ENCODE measurements at places on chromosomes 7 and 10.
A peak's percentile ranks its signal among the peaks of the same experiment; 100 is the strongest.

- DNase-seq: no peak
Observed at GRCh38 chr7:17342756-17343155, 44.3 kb downstream of the AHR start.

- no peak for DNase-seq
Observed at GRCh38 chr7:98984126-98984525, 105.8 kb downstream of the TRRAP start.

DNA sequence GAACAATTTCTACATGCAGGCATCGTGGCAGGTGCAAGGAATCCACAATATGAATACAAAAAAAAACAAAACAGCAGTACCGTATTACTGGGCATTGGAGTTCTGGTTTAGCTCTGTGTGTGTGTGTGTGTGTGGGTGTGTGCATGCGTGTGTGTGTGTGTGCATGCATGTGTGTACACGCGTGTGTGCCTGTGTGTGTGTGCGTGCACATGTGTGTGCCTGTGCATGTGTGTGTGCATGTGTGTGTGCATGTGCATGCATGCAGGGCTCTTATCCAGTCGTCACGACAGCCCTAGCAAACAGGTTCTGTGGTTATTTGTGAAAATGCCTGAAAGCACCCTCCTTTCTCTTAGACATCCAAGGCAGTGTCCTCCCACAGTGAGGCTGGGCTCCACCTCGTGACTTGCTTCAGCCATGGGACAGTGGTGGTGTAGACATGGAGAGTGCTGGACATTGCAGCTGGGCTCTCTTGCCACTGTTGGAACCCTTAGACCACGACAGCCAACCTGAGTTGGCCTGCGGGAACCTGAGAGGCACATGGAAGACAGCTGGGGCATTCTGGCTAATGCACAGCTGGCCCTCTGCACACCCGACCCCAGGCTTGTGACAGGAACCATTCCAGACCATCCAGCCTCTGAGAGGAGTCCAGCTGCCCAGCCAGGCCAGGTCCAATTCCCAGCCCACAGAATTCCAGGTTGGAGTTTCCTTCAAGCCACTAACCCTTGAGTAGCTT is 173.4 kb upstream of the SHH start:
- no peak for DNase-seq

DNA sequence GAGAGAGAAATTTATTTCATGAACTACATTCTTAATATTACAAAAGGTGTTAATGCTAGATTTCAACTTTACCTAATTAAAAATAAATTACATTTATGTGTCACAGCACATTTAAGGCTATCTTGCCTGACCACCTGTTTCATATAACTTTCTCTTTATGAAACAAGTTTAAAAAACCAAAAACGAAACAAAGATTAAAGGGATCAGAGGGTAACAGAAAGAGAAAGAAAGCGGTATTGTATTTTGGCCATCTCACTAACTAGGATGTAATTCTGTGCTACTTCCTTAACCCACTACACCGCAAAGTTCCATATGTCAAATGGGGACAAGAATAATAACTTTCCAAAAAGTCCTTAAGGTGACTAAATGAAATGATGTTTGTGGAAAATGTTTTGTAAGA is 6.3 kb upstream of the RHOBTB1 start:
- no peak for DNase-seq

- DNase-seq: peak; percentile 54
Observed at GRCh38 chr10:35639021-35639727, 2.9 kb downstream of the FZD8 start.

DNA sequence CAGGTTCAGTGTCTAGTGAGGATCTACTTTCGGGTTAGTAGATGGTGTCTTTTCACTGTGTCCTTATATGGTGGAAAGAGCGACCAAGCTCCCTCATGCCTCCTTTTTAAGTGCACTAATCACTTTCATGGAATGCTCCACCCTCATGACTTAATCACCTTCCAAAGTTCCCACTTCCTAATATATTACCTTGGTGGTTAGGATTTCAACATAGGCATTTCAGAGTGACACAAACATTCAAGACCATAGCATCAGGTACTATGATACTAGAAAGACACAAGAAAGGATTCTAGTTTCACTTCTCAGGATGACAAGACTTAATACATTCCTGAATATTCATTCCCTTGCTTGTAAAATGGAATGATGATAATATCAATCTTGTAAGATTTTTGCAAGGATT is 119.1 kb upstream of the FAM3C start:
- no peak for DNase-seq

DNA sequence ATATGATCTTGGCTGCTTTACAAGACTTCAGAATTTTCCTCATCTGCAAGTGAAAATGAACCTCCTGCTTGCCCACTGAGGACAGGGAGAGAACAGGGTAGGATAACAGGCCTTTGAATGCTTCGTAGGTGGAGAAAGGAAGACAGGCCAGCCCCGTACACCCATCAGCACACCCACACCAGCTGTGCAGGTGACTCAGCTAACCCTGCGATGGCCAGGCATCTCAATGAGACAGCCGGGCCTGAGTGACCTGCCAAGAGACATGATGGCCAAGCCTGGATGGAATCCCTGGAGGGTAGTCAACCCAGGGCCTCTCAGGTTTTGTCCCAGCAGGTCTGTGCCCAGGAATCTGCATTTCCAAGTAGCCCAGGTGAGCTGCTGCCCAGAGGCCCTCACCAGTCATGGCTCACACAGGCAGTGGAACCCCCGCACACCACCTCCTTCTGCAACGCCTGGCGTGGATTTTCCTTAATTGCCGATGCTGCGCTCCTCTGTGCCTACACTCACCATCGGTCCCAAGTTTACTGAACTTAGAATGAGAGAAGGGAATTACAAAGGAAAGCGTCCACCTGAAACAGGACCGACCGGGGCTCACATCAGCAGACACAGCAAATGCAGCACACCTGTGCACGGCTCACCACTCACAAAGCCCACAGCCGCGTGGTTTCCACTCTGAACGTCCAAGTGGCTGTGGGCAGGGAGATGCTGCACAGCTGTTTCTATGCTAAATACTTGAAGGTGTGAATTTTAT is 163.7 kb downstream of the DIP2C start:
- no peak for DNase-seq

GRCh38 chr10:126161691-126162090 is 226.6 kb downstream of the ADAM12 start:
- DNase-seq: no peak

DNA sequence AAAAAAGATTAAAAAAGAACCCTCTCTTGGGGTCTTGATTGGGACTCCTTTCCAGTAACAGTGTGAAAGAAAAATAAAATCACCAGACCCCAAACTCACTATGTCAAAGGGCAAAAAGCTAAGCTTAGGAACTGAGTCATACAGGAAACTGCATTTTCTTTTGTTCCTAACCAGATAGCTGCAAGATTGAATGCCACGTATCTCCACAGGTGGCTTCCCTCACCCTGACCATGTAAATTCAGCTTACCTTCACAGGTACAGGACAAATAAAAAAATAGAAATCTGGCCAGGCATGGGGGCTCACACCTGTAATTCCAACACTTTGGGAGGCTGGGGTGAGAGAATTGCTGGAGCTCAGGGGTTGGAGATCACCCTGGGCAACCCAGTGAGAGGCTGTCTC is 32.5 kb upstream of the EIF4H start:
- DNase-seq: no peak

GRCh38 chr7:128404886-128405470 is 4.8 kb downstream of the IMPDH1 start:
- DNase-seq: no peak

GRCh38 chr10:26969145-26969926 is 108.6 kb upstream of the ABI1 start:
- DNase-seq: no peak

DNA sequence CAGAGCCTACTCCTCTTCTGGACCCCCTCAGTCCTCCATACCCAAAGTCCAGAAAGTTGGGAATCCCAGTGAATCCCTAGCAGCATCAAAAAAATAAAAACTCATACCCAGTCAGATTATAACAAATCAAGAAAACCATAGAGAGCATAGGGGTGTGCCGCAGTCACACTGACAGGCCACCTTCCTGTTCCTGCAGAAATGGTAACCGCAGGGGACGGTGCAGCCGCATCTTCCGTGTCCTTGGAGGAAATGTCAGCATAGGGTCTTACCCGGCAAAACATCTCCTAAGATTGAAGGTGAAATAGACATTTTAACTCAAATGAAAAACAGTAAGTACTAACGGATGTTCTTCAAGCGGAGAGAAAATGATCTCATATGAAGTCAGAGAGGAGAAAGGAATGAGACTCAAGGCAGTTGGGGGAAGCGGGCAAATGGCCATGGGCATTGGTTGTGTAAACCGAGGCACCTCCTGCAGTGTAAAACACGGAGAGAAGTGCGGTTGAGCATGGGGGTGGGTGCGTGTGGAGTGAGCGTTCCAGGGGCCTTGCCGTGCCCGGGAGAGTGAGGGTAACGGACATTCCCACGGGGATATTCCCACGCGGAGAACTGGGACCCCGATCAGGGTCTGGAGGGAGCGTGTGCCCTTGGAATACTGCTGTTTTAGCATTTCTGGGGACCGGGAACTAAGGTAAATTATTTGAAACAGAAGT is 110.8 kb downstream of the NKX6-2 start:
- DNase-seq: no peak

DNA sequence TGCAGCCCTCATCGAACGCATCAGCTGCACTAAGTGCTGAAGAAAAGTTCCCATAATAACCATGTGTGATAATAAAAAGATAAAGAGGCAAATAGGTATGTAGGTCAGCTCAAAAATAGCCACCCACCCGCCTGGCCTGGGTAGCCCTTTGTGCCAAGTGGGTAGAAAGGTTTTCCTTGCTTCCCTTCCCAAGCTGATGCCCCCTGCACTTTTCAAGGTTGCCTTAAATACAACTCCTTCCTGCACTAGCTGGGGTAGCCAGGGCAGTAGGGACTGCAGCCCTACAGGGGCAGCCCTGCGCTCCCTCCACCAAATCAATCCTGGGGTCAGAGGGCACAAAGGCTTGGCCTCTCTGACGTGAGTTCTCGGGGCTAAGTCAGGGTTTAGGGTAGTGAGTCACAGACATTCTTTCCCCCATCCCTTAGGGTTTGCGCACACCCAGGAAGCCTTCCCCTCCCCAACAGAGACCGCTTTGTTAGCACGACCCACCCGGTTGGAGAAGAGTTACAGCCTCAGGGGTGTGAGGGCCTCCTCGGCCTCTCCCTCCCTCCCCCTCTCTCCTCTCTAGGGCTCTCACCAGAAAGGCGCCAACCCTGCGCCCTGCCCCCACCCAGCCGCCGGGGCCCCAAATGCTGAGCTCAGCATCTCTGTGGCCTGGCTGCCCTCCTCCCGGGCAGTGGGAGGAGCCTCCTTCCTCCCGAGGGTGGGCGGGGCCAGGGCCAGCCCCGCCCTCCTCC is 13.3 kb upstream of the DDIT4 start:
- DNase-seq: peak; percentile 97

- no peak for DNase-seq
Observed at GRCh38 chr7:5629941-5630340, 151.5 kb downstream of the RNF216 start.

- peak; percentile 89 for DNase-seq
Observed at GRCh38 chr7:815284-816216, 16.7 kb upstream of the SUN1 start.

GRCh38 chr10:43375401-43376020 is 4.1 kb downstream of the FXYD4 start:
- DNase-seq: no peak

DNA sequence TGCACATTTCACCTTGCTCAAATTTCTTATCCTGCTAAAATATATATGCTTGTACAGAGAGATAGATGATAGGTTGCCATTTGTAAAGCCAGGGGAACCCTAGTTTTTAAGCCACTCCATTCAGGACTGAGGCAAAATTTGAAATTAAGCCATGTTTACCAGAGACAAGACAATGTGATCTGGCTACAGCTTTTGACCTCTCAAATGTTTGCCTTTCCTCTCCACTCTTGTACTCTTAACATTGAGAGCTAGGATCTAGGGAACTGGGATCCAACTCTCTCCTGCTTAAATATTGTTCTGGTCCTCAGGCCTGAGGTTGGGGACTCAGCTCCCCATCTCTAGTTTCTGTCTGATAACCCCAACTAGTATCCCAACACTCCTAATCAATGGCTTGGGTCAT is 15.9 kb downstream of the HYAL4 start:
- DNase-seq: no peak

GRCh38 chr7:35254496-35255442 is 869 bp upstream of the TBX20 start:
- DNase-seq: peak; percentile 54

GRCh38 chr7:149855361-149856305 is 17.5 kb downstream of the ZNF862 start:
- no peak for DNase-seq

DNA sequence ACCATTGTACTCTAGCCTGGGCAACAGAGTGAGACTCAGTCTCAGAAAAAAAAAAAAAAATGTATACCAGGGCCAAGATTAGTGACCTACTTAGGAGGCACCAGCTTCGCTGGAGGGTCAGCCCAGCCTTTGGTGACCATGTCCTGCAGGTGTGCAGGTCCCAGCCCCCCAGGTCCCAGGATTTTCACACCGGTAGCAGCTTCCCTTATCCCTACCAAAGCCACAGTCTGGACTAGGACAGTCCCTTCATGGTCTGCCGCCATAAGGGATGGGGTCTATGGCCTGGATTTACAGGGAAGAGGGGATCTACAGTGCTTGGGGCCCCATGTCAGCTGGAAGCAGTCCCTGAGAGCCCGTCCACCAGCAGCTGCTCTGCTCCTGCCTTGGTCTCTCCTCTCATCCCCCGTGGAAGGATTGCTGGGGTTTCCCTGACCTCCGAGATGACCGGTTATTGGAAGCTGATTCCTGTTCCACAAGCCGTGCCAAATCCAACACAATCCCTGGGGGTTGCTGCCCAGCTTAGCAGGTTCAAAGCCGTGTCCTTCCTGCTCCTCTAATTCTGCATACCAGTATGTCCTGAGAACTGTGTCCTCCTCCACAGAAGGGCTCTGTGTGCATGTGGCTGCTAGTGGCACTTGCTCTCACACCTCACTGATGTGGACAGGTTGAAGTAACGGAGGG is 11.0 kb upstream of the NDUFB2 start:
- DNase-seq: no peak

DNA sequence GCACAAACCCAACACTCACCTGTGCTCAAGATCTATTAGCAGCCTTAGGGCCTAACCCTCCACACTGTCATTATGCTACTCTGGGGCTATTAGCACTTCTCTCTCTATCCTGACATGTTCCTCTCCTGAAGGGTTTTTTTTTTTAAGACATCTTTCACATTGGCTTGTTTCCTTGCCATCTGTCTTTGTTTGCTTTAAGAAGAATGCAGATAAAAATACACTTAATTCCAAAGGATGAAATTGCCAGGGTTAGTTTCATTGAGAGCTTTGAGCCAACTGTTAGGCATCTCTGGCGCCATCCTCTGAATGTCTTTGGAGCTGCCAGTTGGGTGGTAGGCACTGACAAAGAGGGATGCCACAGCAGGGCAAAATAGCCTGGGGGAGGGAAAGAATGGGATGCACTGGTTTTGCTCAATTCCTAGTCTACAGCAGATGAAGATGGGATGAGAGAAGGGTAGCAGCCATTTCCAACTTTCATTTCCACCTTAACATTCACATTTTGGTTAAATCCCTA is 399.2 kb downstream of the SORCS1 start:
- no peak for DNase-seq

- no peak for DNase-seq
Observed at GRCh38 chr7:134995239-134996096, 9.2 kb downstream of the AGBL3 start.

GRCh38 chr7:23918856-23919255 is 208.8 kb downstream of the STK31 start:
- no peak for DNase-seq

Measured in ecto neural progenitor cell (in vitro differentiated cells).